Inflammatory macrophage treated with lipopolysaccharide for 1 hour (primary cell): ENCODE measurements at places on chromosomes 6 and 20.

DNA sequence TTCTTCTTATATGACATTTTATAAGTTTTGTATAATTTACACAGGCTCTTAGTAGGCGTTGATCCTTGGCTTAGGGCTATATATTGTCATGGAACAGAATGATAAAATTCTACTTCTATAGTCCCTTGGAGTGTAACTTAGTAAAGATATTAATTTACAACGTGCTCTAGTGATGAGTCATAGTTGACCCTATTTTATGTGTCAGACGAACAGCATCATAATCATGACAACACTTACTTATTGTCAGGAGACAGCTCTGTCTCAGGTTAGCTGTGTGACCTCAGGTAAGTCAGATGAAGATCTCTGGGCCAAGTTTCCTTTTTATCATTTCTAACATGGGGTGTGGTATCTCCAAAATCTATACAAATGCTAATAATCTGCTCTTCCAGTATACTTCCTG, 473.5 kb downstream of the UTRN start:
- DNase-seq, result no peak

- DNase-seq, result no peak
Measured at GRCh38 chr6:33857932-33858475, 54.2 kb upstream of the MLN start.

- DNase-seq, result no peak
Measured at GRCh38 chr6:4615231-4615630, 161.0 kb upstream of the CDYL start.

- DNase-seq, result peak; percentile 42
Measured at GRCh38 chr20:35539756-35540212, 2.1 kb upstream of the ERGIC3 start.

GRCh38 chr6:5425267-5425666, 164.0 kb downstream of the FARS2 start:
- no peak for DNase-seq

GRCh38 chr6:14770572-14770971, 475.3 kb upstream of the JARID2 start:
- DNase-seq, result no peak

DNA sequence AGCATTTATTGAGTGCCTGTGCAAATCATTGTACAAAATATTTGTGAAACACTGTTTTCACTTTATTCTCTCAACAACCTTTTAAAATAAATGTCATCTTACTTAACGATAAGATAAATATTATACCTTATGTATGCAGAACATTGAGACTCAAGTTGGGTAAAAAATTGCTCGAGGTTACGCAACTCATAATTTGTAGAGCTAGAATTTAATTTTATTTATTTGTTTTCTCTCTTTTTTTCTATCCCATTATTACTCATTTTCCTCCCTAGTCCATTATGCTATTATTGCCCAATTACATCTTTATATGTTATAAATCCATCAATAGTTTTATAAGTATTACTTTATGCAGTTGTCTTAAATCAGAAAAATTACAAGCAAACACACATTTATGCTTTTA, 77.4 kb upstream of the ELOVL5 start:
- DNase-seq, result no peak

- no peak for DNase-seq
Measured at GRCh38 chr6:39843305-39844020, 51.3 kb downstream of the DAAM2 start.

GRCh38 chr6:84177241-84177640, 50.2 kb downstream of the CEP162 start:
- DNase-seq, result no peak

GRCh38 chr20:8633366-8633765, 435.5 kb upstream of the PLCB4 start:
- no peak for DNase-seq

GRCh38 chr6:108660251-108660650, 99.5 kb downstream of the FOXO3 start:
- no peak for DNase-seq

- DNase-seq, result no peak
Measured at GRCh38 chr6:25893778-25894177, 19.7 kb upstream of the SLC17A3 start.

DNA sequence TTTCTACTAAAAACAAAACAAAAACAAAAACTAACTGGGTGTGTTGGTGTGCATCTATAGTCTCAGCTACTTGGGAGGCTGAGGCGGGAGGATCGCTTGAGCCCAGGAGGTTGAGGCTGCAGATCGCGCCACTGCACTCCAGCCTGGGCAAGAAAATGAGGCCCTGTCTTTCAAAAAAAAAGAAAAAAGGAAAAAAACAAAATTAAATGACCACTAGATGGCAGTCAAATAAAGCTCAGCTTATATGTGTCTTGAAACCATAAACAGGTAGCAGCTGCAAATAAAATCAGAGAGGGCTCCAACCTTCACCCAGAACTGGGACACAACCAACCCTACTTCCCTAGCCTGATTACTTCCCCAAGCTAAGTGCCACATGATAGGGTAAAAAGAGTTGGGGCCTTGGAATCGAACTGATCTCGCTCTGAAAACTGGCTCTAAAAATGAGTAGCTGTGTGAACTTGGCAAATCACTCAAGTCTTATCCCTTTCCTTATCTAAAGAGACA, 67.1 kb upstream of the ADGRF4 start:
- DNase-seq, result peak; percentile 39

GRCh38 chr6:3517350-3517749, 60.5 kb upstream of the SLC22A23 start:
- no peak for DNase-seq

DNA sequence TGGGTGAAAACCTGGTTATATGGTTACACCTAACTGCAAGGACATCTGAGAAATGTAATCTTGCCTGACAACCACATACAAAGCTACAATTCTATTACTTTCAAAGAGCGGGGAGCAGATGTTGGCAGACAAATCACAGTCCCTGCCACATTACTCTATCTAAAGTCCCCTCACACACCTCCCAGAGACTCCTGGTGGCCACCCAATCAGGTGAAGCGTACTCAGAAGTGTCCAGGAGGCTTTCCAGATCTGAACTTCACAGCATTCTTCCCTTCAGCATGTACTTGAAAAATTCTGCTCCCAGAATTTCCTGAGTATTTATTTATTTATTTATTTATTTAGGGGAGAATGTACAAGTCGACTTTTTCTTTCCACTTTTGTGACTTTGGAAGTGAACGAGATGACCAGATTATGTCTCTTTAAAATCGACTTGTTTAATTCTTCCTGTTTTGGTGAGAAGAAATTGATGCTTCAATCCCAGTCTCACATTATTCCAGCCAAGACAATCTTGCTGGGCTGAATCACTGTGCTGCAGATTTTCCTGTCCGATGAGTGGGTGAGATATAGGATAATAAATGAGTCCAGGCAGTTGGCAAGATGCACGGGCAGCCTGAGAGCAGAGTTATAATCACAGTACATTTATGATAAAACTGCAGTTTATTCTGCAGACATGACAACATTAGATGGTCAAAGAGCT, 46.9 kb upstream of the POPDC3 start:
- no peak for DNase-seq

GRCh38 chr6:5684320-5685053, 322.2 kb downstream of the NRN1 start:
- no peak for DNase-seq

GRCh38 chr20:10306440-10307358, 88.1 kb downstream of the SNAP25 start:
- no peak for DNase-seq

DNA sequence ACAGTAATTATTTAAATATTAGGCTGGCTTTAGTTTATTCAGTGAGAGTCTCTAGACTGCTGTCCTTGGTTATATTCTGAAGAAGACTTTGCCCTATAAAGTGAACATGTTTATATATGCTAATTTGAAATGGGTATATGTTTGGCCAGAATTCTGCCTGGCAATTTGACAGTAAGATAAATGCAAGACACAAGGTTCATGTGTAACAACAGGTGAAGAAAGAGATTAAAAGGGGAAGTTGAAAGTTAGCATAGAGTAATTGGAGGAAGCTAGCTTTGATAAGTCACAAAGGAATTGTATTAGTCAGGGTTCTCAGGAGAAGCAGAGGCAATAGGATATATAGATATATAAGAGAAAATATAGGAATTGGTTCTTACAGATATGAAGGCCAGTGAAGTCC, 191.4 kb downstream of the CENPW start:
- DNase-seq, result no peak

- DNase-seq, result no peak
Measured at GRCh38 chr6:43054206-43054943, 724 bp upstream of the CUL7 start.

DNA sequence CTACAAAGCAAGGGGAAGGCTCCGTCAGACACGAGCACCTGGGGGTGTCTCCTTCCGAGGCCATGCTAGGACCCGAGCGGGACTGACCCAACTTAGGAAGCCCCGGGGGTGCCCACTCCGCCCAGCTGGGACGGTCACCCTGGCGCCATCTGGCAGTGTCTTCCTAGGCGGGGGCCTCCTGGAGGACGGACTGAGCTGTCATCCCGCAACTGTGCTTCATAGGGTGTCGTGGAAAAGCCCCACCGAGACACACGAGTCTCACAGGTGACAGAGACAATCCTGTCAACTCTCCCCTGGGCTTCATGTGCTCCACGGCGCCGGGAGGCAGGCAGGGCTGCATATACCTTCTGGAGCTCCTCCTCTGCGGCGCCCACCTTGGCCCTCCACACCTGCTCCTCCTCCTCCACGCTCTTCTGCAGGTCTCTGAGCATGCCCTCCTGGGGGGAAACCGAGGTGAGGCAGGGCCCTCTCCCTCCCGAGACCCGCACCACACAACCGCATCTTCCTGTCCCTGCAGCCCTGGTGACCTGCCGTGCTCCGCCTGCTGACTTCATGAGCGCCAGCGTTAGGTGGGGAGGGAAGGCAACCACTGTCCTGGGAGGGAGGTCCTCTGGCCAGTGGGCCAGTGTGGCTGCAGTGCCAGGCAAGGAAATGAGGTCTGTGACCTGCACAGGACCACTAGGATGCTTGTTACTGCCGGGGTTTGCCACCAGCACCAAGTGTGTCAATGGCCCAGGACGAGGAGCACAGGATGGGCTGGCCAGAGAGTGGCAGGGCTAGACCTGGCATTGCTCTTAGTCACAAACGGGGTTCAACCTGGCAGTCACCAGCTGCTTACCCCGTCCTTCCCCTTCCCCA, 50.7 kb downstream of the DSTN start:
- no peak for DNase-seq

- DNase-seq, result no peak
Measured at GRCh38 chr20:21501184-21501583, 12.7 kb downstream of the NKX2-2 start.

DNA sequence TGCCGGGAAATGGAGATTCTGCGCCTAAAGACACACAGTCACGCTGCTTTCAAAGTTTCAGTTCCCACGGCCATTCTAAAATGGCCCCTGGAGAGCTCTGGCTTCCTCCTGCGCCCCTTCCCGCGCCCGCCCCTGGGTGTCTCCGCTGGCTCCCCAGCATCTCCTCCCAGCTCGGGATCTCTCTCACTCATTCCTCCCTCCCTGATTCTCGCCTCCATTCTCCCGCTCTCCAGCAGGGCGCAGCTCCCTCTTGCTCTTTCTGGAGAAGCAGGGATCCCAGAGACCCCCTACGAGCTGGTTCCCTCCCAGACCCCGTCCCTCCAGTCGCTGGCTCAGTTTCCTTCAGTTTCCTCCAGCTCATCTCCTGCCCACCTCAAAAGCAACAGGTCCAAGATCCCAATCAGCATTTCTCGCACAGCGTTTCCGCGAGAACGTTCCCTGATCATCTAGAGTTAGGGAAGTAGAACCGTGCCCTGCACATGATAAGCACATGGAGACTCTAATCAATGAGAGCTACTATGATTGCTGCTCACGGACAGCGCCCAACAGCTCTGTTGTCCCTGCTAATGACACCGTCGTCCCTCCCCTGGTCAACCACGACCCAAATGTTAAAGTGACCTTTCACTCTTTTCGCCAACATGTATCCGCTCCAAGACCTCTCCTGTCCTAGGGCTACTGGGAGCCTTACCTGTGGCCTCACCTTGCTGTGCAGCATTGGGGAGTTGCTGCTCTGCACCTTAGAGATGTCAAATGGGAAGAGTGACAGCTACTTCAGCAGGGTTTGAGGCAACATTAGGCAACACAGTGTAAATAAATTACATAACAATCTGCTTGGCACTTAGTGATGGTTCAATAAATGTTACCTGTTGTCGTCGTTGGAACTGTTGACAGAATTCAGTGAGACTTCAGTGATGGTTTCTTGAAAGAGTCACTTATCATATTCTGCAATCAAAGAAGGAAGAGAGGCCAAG, 218.5 kb upstream of the QKI start:
- no peak for DNase-seq
